Activated T-helper 1 cell treated with anti-CD3 and anti-CD28 coated beads, Interleukin-2, amount 50 U/mL, for 16 hours (primary cell): ENCODE measurements at places on chromosomes 2 and 18.

DNA sequence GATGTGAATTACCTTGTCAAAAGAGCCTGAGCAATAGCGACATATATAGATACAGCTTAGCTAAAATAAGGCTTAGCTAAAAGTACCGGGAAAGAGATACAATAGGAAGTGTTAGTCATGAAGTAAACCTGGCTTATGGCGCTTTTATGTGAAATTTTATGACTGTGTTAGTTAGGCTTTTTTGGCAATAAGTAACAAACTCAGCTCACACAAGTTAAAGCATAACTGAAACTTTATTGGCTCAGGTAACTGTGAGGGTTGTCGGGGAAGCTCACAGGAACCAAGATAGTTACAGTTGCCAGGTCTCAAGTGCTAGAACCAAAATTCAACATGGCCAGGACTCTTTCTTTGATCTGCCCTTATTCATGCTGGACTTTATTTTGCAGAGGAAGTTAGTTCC, 925.0 kb upstream of the GYPC start:
- no peak for DNase-seq

DNA sequence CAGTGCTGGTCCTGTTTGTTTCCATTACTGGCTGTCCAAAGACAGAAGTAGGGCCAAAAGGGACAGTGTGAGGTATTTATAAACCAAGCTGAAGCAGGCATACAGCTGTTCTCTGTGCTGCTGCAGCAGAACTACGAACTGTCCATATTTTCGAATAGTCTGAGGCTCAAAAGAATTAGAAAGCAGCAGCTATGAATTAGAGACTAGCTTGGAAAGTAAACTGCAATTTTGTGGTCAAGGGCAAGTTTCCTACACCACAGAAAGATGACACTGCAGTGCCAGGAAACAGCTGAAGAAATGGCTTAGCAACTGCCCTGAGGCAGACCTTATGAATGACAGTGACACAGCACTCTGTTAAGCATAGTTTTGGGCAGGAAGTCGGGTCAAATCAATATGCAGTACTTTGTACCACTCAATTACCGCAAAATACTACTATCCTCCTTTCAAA, 125.3 kb downstream of the TMEM131 start:
- DNase-seq, result no peak

DNA sequence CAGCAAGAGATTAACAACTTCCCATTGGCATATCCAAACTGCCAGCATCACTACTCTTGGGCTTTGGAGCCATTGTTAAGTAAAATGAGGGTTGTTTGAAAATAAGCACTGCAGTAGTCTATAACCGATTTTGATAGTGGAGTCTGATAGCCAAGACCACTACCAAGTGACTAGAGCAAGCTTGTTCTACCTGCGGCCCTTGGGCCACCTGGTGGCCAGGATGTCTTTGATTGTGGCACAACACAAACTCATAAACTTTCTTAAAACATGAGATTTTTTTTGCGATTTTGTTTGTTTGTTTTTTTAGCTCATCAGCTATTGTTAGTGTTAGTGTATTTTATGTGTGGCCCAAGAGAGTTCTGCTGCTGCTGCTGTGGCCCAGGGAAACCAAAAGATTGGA, 11.0 kb downstream of the UBE2E3 start:
- DNase-seq, result no peak

DNA sequence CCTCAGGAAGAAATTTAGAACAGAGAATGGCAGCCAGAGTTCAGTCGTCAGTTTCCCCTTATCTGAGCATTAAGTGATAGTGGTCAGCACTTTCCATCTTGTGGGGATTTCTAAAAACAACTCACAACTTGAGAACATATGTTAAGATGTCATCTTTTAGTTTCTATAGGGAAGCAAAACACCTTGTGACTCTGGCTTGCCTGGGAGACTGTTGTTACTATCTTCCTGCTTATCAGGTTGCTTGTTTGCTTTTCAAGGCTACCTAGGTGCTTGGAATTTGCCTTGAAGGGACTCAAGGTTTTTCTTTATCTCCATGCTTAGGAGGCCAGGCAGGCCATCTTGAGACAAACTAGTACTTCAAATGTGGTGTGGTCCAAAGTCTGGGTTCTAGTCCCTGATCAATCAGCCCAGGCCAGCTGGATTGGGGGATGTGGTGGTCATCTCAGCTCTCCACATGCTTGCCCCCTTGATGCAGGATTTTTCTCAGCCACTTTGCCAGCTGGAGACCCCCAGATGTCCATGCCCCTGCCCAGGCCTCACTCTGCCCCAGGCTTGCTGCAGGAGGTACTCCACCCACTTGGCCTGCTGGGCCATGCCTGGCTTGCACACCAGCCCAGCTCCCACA, 125.9 kb downstream of the LYPD1 start:
- DNase-seq, result no peak

- no peak for DNase-seq
Observed at GRCh38 chr18:77517901-77518300, 268.3 kb downstream of the GALR1 start.

GRCh38 chr18:36392979-36393287, 95.4 kb downstream of the FHOD3 start:
- no peak for DNase-seq

DNA sequence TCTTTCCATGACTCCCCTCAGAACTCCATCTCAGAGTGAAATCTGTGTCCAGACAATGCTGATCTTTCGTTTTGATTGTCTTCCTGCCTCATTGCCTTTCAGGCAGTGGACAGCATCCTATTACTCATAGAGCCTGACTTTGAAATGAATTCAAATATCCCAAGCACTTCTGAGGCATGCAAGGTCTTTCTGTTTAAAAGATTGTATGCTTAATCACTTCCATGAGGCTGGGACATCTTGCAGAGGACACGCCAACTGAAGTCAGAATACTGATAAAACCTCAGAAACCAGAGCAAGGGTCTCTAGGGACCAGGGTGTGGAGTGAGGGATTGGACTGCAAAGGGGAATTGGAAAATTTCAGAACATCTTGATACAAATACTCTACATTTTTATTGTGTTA, 836.5 kb upstream of the ID2 start:
- DNase-seq, result no peak

GRCh38 chr2:62685256-62685655, 20.3 kb upstream of the EHBP1 start:
- no peak for DNase-seq

DNA sequence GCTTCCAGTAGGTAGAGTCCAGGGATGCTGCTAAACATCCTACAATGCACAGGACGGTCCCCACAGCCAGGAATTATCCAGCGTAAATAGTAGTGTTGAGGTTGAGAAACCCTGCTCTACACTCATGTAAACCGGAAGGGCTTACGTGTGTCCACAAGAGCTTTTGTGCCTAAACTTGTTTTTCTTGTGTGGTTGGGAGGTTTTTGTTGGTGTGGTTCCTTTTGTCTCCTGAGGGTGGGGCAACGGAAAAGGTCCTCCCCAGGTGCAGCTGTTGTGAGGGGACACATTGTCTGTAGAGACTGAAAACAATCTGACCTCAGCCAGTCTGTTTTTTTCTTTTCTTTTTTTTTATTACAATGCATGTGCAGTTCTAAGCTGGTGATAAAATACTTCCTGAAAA, 72.7 kb upstream of the MGAT5 start:
- DNase-seq, result peak; percentile 16

DNA sequence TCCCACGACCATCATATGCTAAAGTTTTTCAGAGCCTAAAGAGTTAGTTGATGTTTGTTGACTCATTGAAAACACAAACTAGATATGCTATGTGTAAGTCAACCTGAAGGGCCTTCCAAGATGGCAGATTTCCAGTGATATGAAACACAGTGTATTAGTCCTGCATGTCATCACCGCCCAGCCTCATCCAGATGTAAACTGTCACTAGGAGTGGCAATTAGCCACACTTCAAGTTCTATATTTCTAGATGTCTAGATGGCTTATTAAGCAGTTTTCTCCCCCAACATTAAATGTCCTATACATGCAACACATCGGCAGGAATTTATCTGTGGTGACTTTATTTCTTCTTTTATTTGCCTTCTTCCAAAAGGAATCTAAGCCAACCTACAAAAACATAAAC, 444.1 kb upstream of the SMIM21 start:
- DNase-seq, result no peak

DNA sequence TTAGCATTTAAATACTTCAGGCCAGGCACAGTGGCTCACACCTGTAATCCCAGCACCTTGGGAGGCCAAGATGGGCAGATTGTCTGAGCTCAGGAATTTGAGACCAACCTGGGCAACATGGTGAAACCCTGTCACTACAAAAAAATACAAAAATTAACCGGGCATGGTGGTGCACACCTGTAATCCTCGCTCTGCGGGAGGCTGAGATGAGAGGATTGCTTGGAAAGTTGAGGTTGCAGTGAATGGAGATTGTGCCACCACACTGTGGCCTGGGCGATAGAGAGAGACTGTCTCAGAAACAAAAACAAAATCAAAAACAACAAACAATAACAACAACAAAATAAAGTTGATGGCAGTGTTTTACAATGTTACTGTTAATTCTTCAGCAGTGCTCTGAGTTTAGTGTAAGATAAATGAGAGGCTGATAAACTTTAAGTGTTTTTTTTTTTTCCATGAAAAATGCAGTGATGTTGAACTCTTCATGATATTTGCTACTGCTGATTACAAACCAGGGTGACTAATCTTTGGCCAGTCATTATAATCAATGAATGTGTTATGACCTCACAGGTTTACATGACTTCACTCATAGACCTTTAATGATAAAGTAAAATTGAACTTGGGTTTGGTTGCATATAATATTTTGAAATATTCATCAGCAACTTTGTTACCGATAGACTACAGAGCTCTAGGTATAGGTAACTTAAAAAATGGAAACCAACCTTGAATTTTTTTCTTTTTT, 2.5 kb downstream of the ITGAV start:
- no peak for DNase-seq

DNA sequence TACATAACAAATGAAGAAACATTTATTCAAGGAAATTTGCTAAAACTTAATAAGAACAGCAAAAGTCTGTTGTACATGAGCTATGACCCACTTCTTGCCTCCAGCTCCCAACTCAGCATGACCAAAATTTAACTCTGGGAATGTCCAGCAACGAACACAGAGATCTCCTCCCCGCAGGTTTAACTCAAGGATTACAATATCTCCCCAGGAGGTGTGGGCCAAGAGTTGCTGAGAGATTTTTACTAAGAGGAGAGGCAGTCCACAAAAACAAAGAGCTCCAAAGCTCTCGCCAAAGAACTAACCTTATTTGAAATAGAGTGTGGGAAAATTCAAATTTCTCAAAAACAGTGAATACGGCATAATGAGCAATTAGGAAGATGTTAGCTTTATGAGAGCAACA, 318.5 kb downstream of the GRB14 start:
- DNase-seq, result no peak

DNA sequence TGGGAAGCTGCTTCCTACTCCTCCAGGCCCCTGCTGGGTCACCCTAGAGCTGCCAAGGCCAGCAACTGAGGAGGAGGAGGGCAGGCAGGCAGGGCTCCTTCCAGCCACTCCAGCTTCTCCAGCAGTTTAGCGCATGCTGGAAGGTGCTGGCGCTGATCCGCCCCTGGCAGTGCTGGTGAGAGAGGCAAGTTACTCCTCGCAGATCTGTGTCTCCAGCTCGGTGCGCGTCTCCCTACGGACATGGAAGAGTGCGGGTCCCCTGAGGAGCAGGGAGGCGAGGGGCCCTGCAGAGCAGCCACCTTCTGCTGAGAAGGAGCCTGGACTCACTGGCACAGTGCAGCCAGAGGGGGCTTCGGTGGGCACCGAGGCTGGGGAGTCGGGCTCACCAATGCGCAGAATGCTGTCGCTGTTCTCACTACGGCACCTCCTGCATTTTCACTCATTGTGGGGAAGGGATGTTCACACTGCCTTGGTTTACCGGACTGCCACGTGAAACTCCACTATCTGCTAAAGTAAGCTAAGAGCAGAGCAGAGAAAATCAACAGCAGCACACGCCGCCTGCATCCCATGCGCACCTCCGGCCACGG, 206.0 kb downstream of the HDAC4 start:
- no peak for DNase-seq

DNA sequence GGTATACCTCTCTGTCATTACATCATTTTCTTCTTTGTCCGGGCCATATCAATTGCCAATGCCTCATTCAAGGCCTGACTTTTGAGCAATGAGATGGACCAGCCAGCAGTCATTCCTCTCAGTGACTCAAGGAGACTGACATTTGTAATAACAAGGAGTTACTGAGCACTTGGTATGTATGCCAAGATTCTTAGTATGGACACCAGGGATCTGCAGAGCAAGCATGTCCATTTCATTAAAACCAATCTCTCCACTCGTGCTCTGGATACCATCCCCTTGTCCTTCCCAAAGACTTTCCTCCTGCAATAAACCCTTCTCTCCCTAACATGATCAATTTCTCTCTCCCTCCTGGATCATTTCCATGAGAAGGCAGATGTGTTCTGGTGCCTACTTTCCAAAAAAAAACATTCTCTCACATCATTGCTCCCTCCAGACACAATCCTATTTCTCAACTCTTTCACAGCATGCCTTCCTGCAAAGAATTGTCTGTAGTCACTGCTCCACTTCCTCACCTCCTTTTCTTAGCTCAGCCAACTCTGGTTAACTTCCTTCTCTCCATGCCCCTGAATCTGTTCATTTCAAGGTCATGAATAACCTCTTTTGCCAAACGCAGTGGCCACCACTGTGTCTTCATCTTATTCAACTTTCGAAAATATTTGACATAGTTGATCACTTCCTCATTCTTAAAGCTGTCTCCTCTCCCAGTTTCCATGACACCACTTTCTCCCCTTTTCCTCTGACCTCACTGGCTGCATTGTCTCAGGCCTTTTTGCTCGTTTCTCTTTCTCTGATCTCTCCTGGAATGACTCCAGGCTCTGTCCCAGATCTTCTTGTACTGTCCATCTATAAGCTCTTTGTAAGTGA, 102.8 kb upstream of the CYP1B1 start:
- no peak for DNase-seq

GRCh38 chr2:215880970-215881369, 132.4 kb downstream of the MREG start:
- no peak for DNase-seq

DNA sequence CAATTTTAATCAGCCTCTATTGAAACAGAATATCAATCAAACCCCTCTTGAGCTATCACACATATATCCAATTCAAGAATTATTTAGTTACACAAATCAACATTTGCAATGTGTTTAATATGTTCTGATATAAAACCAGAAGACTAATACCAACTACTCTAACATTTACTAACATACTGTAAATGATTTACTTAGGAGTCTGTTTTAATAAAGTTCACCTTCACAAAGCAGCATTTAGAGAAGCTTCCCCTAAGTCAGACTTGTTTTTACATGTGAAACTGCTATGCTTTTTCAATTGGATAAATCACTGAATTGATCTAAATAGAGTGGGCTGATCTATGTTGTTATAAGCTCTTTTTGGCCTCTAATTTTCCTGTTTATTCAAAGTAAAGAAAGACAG, 18.3 kb downstream of the COL4A3 start:
- no peak for DNase-seq

DNA sequence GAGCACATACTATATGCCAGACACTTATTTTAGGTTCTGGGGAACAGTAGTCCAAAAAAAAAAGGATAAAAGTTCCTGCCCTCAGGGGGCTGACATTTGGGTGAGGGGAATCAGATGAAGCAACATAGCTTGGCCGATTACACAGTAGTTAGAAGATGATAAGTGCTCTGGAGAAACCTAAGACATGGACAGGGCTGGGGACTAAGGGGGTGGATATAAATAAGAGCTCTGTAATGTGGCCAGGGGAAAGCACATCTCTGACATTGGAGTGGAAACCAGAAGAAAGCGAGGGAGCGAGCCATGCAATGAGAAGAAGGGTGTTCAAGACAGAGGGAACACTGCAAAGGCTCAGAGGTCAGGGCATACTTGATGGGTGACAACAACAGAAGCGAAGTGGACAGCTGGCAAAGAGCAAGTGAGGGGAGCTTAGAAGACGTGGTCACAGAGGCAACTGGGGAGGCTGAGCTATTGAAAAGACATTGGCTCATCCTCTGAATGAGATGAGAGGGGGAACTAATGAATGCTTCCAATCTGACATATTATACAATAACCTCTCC, 11.4 kb downstream of the TMEM182 start:
- no peak for DNase-seq
